Pancreas (tissue), 10 donors: ENCODE measurements at places on chromosomes 1 and 21. TPM values are rescaled to one million over a fixed set of nuclear protein-coding genes. Genes with fewer than 3 reads are reported as not detected.

SELE gene
- 0.56 TPM for total RNA-seq

SAMSN1 gene
- total RNA-seq = 1.4 TPM

DNA sequence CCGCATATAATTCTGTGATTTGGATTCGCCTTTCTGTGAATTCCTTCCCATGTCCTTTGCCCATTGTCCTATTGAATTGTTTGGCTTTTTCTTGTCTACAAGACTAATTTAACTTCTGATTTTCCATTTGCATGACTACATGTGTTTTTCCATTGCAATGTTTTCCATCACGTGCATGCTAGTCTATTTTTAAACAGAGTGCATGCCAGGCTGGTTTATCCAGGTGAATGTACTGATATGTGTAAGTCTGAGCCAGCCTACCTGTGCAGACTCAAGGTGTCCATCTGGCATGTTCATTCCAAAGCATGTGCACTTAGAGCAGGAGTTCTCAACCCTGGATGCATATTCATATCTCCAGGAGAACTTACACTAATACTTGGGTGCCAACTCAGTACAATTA, 59.7 kb downstream of the INAVA start:
- no peaks in the 10 kb centered on the region for H3K36me3 ChIP-seq
- H3K27ac ChIP-seq = no peak overlapping the region
- no peak for DNase-seq
- H3K4me1 ChIP-seq = no peaks in the 10 kb centered on the region
- no peaks in the 10 kb centered on the region for H3K27me3 ChIP-seq

DNA sequence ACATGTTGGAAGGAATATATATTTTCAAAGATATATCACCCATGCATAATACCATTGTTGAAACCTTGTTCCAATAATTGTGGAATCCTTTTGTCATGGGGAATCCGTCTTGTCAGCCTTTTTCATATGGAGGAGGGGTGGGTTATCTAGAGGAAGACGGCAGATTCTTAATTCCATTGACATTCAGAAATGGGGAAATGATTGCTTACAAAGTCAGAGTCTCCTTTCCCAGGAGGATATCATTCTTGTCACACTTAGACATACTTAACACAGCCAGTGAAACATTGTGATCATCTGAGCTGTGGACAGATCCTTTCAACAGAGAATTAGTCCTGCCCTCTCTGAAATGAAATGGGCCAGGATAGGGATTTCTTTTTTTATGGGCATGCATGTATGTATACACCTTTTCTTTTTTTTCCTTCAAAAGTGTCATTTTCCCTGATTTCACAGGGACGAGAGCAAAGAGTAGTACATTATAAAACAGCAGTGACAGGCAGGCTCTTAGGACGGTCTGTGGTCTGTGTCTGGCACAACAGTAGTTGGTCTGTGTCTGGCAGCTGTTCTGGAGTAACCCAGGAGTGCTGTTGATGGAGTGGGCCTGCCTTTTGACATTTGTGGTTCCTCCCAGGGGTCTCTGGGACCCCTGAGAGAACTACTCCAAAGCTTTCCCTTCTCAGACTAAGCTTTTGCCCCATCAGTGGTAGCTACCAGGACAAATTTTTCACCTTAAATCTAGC, 50.1 kb downstream of the VPS13D start:
- no peak overlapping the region for H3K27ac ChIP-seq
- H3K4me1 ChIP-seq = no peaks in the 10 kb centered on the region
- H3K4me3 ChIP-seq = no peak overlapping the region
- peaks cover 3% of the 10 kb centered on the region for H3K36me3 ChIP-seq
- no peak for DNase-seq
- H3K27me3 ChIP-seq = no peaks in the 10 kb centered on the region

DNA sequence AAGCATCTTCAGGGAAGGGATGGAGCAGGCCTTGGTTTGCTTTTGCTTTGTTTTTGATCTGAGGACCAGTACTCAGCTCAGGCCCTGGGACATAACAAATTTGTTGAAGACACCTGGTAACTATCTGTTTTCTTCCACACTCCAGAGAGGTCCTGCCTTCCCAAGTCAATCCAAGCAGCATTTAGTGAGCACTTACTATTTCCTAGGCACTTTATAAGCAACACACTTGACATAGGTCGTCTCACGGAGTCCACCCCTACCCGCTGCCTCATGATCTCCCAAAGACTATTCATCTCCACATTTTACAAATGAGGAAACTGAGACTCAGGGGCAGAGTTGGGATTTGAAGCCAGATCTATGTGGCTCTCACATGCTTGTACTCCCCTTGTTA, 14.4 kb upstream of the EPHA2 start:
- H3K4me3 ChIP-seq = no peak overlapping the region
- no peaks in the 10 kb centered on the region for H3K36me3 ChIP-seq
- no peaks in the 10 kb centered on the region for H3K27me3 ChIP-seq
- H3K27ac ChIP-seq = no peak overlapping the region
- H3K4me1 ChIP-seq = peaks cover 11% of the 10 kb centered on the region

DNA sequence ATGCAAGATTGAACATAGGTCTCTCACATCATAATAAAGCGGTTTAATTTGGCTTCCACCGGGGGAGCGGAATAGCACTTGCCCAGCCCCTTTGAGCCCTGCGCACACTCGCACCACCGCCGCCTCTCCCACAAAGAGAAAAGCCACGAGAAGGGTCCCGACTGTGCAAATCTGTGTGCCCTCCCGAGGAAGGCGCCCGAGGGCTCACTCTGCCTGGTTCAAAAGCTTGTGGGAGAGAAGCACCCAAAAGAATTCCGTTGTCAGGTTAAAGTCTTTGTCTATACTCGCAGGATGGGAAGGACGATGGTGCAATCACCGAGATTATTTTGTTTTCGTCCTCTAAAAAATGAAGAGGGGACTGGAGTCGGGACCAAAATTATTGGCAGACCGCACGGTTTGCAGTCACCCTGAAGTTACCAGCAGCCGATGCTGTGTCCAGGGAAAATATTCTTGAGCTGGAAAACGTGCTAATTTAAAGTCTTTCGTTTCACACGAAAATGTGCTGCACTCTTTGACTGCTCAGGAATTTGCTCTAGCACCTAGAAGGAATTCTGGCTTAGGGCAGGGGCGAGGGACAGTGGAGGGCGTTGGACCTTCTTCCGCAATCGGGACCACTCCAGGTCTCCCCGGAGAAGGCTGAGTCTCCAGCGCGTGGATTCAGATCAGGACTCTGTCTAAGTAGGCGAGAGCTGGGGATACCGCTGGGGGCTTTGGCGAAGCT, 6.6 kb upstream of the SIM2 start:
- DNase-seq = no peak
- no peak overlapping the region for H3K4me3 ChIP-seq
- H3K36me3 ChIP-seq = no peaks in the 10 kb centered on the region
- H3K27me3 ChIP-seq = peaks cover 74% of the 10 kb centered on the region
- H3K4me1 ChIP-seq = no peaks in the 10 kb centered on the region

GRCh38 chr1:239140968-239141367, 245.4 kb upstream of the CHRM3 start:
- no peaks in the 10 kb centered on the region for H3K4me1 ChIP-seq
- no peak for DNase-seq
- H3K36me3 ChIP-seq = no peaks in the 10 kb centered on the region
- no peak overlapping the region for H3K4me3 ChIP-seq
- no peak overlapping the region for H3K27ac ChIP-seq
